Natural killer cell treated with Interleukin-12 subunit alpha and Interleukin-12 subunit beta and Interleukin-15 and Interleukin-18, amount 100 ng/mL, for 72 hours (primary cell): ENCODE measurements at places on chromosomes 6 and 20.
A peak's percentile ranks its signal among the peaks of the same experiment; 100 is the strongest.

GRCh38 chr6:111580826-111581505 is 24.7 kb downstream of the TRAF3IP2 start:
- no peak for DNase-seq

- no peak for DNase-seq
Observed at GRCh38 chr20:14361509-14362345, 24.3 kb upstream of the FLRT3 start.

GRCh38 chr6:125421836-125422235 is 120.1 kb upstream of the HDDC2 start:
- no peak for DNase-seq

DNA sequence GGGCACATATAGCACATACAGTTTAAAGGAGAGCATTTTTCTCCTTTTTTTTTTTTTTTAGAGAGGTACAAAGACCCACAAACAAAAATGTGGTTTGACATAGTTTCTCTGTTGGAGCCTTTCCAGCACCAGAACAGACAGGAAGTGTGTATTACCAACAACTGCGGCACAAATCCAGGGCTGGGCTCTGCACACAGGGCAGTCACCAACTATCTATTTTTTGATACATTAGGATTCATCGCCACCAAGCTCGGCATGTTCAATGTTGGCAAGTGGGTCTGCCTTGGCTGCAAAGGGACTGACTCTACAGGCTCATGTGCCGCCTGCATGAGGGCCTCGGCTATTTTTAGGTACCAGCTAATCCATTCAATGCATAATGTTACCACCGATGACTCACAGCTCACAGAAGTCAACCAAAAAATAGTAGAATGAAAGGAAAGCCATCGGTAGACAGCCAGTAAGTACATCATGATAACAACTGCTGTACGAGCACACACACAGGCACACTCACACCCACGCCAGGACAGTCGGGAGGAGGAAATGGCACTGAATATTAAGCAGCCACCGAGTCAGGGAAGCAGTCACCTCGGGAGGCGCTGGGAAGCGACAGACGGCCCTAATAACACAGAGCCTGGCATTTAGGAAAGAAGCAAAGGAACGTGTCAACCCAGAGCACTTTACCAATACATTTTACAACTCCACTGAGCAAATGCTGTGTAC is 81.6 kb downstream of the GMPR start:
- DNase-seq, result peak; percentile 81

GRCh38 chr6:99096170-99096569 is 148.4 kb upstream of the FBXL4 start:
- DNase-seq, result no peak

- no peak for DNase-seq
Observed at GRCh38 chr20:50541606-50542041, 31.4 kb downstream of the PTPN1 start.

DNA sequence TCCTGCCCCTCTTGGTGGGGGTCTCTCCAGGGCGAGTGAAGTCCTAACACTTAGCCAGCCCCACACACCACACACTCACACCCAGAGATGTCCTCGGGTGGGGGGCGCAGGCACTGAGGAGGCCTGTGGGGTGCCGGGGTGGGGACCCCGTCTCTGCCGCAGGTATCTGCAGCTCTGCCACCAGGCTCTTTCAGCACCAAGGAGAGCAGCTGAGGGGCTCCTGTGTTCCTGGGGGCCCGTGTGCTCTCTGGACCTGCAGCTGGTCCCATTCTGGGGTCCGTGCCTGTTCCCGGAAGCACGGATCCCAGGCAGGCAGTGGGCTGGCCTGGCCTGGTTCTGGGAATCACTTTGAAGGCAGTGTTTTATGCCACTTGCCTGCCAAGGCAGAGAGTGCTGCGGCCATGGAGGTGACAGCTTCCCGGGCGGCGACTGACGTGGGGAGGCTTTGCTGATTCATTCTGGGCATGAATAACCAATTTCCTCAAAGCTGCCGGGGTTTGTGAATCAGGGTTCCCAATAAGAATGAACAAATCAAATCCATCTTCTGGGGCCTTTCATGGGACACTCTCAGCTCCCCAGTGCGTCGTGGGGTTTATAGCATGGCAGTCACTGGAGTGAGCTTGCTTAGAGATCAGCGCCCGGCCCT is 54.4 kb upstream of the SLCO4A1 start:
- no peak for DNase-seq

GRCh38 chr20:39939241-39939865 is 749.7 kb downstream of the MAFB start:
- DNase-seq, result no peak

- DNase-seq, result no peak
Observed at GRCh38 chr6:69090132-69090531, 455.1 kb downstream of the ADGRB3 start.

DNA sequence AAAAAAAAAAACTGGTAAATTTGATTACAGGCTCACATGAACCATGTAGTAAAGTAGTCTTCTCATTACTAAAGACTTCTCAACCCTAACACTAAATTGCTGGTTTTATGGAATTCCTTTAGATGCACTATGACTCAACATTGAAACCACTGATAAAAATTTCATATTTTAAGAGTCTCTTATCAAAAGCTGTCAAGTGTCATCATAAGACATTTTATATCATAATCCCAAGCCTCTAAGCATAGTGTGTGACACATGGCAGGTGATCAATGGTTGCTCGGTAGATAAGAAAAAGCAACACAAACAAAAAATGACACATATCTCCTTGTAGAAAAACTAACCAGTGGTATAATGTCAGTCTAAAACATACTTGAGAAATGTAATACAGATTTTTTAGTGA is 258.4 kb downstream of the RNGTT start:
- no peak for DNase-seq

DNA sequence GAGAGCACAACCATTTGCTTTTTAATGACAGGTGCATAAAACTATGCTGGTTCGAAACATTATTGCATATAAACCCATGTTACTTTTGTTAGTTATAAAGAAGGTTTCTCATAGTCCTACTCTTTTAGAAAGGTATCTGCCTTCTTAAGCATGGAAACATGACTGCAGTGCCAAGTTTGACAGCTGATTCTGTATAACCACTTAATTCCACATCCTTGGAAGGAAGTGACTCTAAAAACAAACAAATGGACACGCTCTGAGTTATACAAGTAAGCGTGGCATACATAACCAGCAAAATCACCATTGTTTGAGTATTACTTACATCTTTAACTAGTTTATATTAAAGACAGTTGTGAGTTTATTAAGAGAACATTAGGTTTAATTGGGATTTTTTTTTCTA is 125.0 kb upstream of the HDGFL1 start:
- no peak for DNase-seq

DNA sequence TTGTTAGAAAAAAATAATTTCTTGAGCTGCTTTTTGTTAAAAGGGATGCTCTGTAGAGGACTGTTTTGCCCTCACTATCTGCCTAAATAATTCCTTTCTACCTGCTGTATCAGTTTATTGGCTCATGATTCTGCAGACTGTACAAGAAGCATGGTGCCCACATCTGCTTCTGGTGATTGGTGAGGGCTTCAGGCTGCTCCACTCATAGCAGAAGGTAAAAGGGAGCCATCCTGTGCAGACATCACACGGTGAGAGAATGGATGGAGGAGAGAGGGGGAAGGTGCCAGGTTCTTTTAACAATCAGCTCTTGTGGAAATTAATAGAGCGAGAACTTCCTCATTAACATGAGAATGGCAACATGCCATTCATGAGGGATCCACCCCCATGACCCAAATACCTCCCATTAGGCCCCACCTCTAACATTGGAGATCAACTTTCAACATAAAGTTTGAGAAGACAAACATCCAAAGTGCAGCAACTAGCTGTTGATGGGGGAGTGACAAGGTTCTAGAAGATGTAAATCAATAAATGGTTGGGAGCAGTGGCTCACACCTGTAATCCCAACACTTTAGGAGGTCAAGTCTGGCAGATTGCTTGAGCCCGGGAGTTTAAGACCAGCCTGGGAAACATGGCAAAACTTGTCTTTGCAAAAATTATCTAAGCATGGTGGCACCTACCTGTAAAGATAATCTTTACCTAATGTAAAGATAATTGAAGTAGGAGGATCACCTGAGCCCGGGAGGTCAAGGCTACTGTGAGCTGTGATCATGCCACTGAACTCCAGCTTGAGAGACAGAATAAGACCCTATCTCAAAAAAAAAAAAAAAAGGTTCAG is 15.7 kb upstream of the AHCY start:
- DNase-seq, result no peak

DNA sequence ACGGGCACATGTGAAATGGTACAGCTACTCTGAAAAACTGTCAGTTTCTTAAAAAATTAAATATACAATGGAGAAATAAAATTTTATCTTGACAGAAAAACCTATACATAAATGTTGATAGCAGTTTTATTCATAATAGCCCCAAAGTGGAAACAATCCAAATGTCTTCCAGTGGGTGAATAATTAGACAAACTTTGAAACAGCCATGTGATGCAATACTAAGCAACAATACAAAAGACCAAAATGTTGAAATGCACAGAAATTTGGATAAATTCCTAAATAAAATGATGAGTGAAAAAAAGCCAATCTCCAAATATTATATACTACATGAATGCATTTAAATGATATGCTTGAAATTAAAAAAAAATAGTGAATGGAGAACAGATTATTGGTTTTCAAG is 523.1 kb downstream of the HTR1B start:
- DNase-seq, result no peak

DNA sequence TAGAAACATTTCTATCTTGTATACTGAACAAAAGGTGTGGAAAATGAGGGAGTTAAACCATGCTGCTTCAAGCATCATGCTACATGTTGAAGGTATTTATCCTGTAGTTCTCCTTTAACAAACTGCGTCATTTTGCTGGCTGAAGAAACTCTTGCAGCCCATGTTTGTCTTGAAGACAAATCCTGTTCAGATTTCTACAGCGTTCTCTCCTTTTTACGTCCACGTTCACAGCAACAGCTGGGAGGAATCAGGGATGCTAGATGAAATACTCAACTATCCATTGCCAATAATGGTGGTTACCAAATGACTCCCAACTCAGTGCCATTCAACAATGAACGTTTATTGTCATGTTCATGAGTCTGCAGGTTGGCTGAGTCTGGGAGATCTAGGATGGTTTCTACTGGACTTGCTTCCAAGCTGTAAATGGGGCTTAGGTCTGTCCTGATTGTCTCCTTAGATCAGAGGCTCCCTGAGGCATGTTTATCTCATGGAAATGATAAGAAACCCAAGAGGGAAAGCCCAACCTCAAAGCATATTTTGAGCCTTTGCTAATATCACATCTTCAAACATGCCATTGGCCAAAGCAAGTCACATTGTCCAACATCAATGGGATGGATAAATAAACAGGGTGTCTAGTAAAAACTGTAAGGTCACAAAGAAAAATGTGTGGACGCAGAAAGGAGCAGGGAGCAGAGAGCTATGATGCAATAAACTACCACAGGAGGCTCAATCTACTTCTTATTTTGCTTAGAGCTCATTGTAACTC is 2.7 kb upstream of the PLCB1 start:
- DNase-seq, result no peak

- DNase-seq, result no peak
Observed at GRCh38 chr6:118134736-118135135, 227.7 kb downstream of the SLC35F1 start.

DNA sequence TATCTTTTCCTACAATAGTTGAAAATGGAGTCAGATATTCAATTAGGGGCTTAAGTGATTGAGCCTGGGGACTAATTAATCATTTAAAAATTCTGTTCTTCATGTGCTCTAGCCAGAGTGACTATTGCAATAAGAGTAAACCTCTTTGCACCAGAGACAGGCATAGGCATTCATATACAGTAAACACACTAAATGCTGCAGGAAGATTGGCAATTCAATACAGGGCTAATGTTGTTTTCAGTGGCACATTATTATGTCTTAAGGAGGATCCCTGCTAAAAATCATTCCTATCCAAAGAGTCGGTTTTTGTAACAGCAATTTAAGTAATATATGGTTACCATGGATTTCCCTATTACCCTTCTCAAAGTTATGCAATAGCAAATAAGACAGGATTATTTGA is 1.2 kb downstream of the PDE7B start:
- DNase-seq, result no peak

- DNase-seq, result peak; percentile 78
Observed at GRCh38 chr6:137975188-137975940, 108.3 kb downstream of the TNFAIP3 start.

GRCh38 chr6:158663625-158664165 is 13.8 kb downstream of the SYTL3 start:
- no peak for DNase-seq

- DNase-seq, result no peak
Observed at GRCh38 chr20:63394069-63394919, 33.1 kb upstream of the CHRNA4 start.

GRCh38 chr6:70168681-70169377 is 134.1 kb downstream of the COL9A1 start:
- no peak for DNase-seq

GRCh38 chr6:3165631-3166534 is 8.5 kb upstream of the TUBB2A start:
- no peak for DNase-seq

- DNase-seq, result no peak
Observed at GRCh38 chr6:36699348-36699747, 1.7 kb downstream of the RAB44 start.

DNA sequence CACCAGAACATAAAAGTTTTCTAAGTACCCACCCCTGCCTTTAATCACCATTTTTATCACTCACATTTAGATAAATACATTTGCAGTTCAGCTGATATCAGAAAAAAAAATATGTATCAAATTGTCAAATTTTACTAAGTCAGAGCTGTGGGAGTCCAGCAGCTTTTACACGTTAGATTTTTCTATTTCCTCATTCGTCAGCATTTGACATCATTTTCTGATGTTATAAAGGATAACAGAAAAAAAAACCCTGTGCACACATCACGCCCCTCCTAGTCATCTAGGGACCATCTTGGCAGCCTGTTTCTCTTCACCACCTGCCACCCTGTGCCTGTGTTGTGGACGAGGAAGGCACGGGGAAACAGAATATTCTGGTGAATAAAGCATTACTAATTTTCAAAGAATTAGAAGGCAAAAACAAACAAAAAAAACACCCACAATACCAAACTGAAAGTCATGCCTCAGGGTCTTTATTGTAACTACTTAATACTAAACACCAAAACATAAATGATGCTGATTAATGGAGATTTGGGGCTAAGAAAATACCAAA is 12.4 kb downstream of the B4GALT5 start:
- no peak for DNase-seq

DNA sequence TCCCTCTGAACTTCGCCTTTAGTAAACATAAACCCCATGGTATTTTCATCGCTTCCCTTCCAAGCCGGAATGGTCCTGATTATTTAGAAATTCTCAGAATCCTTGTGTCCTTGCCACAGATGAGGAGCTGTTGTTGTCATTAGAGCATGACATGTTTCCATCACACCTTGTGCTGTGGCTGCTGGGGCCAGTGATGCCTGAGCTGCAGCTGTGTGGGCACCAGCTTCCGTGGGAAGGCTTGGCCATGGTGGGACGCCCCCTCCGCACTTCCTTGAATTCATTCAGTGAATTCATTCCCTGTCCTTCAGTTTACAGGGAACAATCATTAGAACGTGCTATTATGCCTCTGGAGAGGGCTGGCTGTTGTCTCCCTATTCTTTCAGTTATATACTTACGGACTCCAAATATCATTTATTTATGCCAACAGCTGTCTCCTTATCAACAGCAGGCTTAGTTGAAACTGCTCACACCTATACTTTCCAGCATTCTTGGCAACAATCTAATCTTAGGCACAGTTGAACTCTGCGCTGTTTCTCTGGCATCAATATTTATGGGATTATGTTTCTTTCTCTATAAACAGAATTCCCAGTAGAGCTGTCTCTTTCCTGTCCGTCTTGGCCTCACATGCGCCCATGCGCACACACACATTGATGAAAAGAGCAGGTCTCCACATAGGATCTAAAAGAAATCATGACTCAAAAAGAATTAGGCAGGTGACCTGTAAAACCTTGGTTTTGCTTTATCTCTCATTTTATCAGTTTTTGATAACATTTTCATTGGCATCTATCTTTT is 9.0 kb downstream of the ADGRF1 start:
- no peak for DNase-seq

- DNase-seq, result no peak
Observed at GRCh38 chr20:57434390-57434700, 43.1 kb downstream of the RBM38 start.
